ENCODE measurements at places on chromosomes 6 and 20. TPM values are rescaled to one million over a fixed set of nuclear protein-coding genes. Genes with fewer than 3 reads are reported as not detected.

Gene C20orf204
- 4.5 TPM for total RNA-seq

Gene HCK
- 0.29 TPM for total RNA-seq

Gene COL21A1
- not detected for total RNA-seq

Gene TINAG
- total RNA-seq: not detected

Gene SIRPB2
- total RNA-seq: 0.09 TPM

Gene EPPIN
- not detected for total RNA-seq

DNA sequence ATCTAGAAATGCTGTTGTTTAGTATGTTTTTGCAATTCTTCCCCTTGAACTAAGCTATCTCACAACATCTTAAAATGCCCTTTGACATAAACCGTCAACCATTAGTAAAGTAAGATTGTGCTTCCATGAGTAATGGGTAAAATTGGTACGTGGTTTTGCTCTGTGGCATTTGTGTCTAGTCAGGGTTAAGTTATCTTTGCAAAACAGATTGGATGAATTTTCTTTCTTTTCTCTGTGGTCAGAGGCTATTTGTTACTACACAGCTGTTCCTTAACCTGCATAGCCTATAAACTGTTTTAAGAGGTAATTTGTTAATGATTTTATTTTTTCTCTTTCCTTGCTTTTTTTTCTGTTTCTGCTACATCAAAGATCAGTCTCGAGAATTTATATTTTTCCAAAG, 75.4 kb downstream of the RPP40 start:
- DNase-seq: no peak

GRCh38 chr20:354298-354977, 7.5 kb downstream of the NRSN2 start:
- DNase-seq: peak; percentile 65

- DNase-seq: no peak
Measured at GRCh38 chr6:16104624-16105433, 24.1 kb upstream of the MYLIP start.

DNA sequence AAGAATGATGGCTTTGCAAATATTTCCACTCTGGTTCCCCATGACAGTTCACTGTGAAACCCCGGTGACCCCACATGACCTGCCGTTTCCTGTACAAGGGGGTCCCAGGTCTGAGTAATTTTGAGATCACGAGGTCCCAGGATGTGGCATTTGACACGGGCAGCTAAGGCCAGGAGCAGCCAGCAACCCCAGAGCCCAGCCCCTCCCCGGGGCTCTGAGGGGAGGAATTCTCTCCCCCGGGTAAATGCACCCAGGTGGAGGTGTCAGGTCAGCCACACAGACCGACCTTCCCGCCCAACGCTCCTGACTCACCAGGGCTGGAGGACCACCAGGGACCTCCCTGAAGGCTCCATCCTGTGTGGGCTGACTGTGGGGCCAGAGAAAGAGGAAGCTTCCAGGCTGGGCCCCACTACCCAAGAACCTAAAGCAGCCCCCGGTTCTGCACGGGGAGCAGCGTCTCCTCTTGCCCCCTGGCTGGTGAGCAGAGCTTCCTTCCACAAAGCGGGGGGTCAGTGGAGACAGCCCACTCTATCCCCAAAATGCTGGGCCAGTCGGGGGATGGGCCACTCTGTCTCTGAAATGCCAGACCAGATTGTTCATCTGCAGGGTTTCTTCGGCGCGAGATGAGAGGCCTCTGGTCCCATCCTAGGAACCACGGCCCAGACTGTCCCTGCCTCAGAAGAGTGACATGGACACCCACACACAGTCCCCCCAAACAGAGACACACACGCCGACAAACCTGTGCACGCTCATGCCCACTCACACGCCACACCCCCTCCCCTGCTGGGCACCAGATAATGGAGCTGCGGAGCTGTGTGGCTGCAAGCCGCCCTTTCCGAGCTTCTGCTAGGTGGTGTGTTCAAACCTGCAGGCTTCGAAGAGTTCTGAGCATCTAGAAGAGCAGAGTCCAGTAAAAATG, 23.4 kb upstream of the SLCO4A1 start:
- peak; percentile 22 for DNase-seq

- DNase-seq: no peak
Measured at GRCh38 chr20:31559704-31560093, 45.4 kb upstream of the ID1 start.

DNA sequence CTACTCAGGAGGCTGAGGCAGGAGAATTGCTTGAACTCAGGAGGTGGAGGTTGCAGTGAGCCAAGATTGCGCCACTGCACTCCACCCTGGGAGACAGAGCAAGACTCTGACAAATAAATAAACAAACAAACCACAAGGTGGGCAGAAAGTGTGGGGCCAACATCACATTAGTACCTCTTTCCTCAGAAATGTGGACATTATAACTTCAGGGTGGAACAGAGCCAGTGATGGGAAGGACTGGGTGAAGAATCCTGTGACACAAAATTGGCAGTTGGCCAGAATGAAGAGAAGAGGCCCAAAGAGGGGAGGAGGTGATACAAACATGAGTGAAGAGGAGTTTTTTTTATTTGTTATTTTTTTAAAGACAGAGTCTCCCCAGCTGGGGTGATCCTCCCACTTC, 50.6 kb downstream of the NUP153 start:
- DNase-seq: no peak

DNA sequence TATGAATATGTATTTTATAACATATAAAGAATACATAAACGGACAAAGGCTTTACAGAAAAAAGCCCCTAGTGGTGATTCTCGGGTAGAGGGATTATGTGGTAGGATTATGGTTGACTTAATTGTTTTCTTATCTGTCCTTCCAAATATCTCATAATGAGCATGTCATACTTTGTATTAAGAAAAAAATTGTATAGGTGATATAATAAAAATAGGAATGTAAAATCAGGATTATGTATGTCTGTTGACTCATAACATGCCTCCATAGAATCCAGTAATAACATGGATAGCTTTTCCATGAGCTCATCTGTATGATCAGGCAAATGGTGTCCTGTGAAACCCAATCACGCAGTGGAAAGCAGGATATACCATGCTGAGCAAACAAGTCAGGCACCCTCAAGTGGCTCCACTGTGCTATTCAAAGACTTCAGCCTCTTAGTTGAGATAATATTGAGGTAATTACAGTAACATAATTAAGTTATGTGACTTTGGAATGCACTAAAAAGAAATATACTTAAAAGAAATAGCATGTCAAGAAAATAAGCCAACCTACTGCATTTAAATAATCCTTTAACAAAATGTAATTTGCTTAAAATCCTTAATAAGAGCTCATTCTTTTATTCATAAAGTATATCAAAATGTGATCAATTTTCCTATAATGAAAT, 39.6 kb upstream of the PRELID3B start:
- DNase-seq: no peak

DNA sequence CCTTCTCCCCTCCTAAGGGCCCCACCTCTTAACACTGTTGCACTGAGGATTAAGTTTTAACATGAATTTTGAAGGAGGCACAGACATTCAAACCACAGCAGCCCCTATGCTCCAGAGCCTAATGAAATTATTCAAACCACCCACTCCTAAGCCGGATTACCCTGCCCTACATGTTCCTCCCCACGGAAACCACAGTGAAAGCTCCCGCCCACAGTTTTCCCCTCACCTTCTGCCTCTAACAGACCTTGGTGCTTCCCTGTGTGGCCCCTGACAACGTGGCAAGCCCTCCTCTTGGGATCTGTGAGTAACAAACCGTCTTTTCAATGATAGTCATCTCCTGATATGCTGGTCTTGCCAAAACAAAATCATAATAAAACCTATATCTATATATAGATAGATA, 74.8 kb downstream of the RIN2 start:
- DNase-seq: no peak

GRCh38 chr6:124022641-124023040, 219.0 kb downstream of the NKAIN2 start:
- no peak for DNase-seq

GRCh38 chr6:124854338-124854922, 107.8 kb upstream of the RNF217 start:
- no peak for DNase-seq

GRCh38 chr6:53428886-53429285, 80.1 kb upstream of the ELOVL5 start:
- DNase-seq: no peak

DNA sequence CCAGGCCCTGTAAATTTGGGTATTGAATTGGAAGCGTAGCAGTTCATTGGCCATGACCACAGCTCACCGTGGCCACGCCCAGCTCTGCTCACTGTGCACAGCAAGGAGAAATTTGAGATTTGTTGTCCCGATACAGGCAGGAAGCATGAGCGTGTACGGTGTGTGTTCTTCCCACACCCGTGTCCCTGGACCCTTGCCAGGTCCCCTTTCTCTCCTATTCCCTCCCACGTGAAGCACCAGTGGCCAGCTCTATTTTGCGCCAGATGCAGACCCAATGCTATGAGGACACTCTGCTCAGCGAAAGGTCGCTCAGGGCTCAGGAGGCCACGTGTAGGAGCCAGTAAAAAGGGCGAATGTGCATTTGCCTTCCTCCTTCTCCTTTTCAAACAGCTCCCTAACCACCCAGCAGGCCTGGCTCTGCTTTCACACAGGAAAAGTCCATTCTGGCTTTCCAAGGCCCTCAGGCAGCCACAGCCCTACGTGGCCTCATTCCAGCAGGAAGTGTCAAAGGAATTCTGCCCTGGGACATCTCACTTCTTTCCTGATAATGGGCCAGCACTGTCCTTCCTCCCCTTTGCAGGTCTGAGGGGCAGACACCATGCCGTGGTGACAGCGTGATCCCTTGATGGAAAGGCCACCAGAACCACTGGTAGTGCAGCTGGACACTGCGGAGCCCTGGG, 499.2 kb upstream of the CDH4 start:
- no peak for DNase-seq

GRCh38 chr20:37564388-37565133, 36.9 kb upstream of the BLCAP start:
- DNase-seq: peak; percentile 12

- no peak for DNase-seq
Measured at GRCh38 chr20:39278230-39278788, 316.2 kb downstream of the DHX35 start.

DNA sequence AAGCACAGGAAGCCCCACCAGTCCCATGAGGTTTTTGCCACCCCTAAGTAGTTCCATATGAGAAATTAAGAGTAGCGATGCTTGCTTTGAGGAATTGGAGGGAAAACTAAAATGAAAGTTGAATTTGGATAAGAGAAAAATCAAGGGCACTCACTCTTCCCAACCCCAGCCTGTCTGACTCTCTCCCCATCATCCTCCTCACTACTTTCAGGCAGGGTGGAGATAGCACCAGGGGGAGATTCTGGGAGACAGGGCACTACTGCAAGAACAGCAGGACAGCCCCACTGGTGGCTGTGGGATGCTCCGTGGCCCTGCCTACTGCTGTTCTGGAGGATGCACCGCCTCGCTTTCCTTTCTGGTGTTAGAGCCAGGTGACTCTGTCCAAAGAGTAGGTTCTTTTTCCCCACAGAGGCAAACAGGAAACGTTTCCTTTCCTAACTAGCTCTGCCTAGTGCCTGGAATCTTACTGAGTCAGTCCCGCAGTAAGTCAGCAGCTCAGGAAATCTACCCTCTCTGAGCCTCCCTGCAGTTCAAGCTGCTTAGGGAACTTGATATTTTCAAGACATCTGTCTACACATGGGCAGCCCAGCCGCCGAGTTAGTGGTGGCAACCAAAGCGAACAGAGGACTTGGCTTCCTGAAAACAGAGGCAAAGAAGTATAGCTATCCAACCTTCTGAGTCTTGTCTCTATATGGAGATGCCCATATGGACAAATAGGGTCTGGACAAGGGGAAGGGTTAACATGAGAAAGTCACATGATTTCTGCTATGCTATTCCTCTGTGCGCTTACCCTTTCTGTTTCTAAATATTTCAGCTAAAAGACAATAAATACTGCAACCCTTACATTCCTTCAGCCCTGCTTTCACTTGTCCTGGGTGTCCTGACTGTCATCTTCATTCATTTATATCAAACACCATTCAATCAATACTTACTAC, 11.4 kb downstream of the HLA-E start:
- no peak for DNase-seq

GRCh38 chr6:33490198-33490597, 35.8 kb downstream of the ZBTB9 start:
- DNase-seq: no peak

DNA sequence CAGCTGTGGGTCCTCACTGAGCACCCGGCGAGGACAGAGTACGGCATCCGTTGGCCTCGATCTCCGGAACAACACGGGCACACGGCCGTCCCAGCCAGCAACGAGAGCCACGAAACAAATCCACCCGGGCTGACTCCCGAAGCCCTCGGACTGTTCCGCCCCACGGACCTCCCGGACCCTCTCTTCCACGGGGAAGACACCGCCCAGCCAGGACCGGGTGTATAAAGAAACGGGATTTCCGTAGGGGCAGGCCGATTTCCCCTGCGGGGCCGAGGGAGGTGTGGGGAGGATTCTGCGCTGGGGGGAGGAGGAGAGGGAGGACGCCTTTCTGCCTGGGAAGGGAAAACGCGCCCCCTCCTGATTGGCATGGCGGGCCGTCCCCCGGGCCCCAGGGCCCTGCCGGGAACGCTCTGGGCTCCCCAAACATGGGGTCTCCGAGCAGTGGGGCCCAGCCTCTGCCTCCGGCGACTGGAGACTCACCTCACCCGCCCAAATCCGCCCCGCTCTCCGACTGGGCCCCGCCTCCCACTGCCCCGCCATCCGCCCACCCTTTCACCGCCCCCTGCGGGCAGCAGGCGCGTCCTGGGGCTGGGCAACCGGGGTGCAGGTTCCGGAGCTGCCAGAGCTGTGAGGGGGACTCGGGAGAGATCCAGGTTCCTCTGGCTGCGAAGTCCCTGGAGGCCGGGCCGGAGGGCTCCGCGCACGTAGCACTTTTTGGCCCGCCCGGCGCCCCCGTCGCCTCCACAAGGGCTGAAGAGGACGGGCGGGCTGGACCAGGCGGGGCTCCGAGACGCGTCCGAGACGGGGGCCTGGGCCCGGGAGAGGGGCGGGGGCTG, 679 bp upstream of the PPDPF start:
- no peak for DNase-seq

DNA sequence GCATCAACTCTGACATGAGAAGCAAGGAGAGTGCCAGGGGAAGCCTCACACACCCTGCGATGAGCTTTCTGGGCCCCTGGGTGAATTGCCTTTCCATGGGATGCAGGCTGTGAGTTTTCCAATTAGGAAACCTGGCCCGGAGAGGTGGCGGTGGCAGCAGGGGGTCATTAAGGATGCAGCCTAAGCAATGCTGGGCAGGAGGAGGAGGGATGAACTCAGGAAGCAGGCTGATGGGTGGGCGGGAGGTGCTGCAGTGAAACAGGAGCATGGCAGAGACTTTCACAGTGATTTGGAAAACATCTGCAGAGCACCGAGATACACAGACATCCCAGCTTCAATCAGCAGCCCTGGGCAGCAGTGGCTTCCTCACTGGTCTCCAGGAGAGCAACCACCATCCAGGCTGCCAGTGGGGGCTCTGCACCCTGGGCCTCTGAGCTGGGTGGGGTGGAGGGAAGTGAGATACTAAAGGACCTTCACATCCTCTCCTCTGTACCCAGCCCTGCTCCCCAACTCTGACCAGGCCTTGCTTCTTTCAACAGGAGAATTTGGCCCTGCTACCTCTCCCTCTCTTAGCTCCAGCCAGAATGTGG, 44.9 kb downstream of the LRFN2 start:
- no peak for DNase-seq

DNA sequence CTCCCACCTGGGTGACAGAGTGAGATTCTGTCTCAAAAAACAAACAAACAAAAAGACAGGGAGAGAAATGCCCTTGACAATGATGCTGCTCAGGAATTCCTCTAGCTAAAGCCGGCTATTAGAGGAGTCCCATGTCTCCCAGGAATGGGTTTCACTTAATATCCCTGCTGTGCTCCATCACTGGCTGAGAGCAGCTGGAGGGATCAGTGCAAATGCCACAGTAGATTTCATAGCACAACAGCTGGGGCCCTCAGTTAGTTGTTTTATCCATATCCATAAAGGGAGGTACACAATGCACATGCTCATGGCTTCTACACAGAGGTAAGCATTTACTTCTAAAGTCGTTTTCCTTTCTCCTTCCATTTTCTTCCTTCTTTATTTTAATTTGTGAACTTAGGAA, 742.0 kb upstream of the POU3F2 start:
- DNase-seq: no peak

Measured in T-cell (primary cell).